T-helper 22 cell (primary cell): ENCODE measurements at places on chromosomes 6 and 20.

- no peak for DNase-seq
Observed at GRCh38 chr6:53582963-53583362, 38.1 kb upstream of the GCLC start.

- DNase-seq, result no peak
Observed at GRCh38 chr6:148367411-148368024, 24.9 kb downstream of the SASH1 start.

DNA sequence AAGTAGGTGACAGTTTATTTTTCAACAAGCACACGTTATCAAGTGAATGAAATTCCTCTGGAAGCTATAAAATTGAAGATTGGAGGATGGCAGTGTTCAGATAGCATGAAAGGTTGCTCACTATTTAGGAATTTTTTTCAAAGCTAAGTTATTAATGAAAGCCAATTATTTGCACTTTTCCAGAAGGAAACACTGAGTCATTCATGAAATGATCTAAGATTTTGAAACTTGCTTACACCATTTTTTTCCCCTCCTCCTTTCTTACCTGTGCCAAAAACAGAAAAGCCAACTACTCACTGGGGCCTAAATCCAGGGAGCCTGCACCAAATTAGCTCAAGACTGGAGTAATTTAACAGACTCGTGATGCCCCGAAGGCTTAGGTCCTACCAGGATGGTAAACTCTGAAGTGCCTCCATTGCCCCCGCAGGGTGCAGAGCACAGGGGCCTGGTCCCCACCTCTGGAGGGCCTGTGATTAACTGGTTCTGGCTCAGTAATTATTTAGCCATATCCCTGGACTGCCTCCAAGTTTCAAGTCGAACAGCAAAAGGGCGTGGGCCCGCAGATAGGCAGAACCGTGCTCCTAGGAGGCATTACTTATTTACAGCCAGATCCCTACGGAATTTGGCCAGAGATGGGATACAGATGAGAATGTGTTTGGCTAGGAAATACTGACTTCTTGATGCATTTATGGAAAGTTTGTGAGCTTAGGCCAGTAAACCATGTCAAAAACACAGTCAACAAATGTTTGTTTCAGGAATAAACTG is 28.0 kb upstream of the ZNF217 start:
- no peak for DNase-seq

- no peak for DNase-seq
Observed at GRCh38 chr20:48267860-48268633, 482.8 kb upstream of the SULF2 start.

DNA sequence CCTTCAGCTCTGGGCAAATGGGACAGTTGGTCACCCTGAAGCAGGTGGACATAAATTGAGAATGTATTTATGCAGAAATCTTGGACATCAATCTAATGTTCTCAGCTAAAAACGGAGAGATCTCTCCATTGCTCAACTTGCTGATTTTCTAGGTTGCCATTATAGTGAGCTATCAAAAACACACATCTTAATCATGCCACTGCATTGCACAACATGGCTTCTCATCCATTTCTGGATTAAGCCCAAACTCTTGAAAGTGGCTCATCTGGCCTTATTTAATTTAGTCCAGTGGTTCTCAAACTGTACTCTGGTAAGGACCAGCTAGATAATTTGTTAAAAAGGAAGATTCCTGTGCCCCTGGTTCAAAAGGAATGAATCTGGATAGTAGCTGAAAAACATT is 324.9 kb upstream of the CITED2 start:
- DNase-seq, result no peak

GRCh38 chr20:36532388-36532787 is 8.9 kb upstream of the MYL9 start:
- DNase-seq, result no peak

DNA sequence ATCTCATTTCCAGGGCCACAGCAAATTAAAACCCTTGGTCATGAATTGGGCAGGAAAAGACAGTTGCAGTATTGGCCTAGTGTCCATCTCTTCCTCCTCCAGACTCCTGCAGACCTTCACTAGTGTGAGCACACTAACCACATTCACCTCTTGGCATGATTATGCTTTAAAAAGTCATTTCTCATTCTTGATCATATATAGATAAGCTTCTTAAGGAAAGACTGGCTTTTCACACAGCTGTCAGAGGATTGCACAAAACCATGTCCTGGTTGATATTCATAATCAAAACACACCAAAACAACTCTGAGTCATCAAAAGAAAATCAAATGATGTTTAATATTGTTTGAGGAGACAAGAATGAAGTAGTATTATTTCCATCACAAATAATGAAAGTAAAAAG is 52.1 kb downstream of the TMEM200A start:
- no peak for DNase-seq

DNA sequence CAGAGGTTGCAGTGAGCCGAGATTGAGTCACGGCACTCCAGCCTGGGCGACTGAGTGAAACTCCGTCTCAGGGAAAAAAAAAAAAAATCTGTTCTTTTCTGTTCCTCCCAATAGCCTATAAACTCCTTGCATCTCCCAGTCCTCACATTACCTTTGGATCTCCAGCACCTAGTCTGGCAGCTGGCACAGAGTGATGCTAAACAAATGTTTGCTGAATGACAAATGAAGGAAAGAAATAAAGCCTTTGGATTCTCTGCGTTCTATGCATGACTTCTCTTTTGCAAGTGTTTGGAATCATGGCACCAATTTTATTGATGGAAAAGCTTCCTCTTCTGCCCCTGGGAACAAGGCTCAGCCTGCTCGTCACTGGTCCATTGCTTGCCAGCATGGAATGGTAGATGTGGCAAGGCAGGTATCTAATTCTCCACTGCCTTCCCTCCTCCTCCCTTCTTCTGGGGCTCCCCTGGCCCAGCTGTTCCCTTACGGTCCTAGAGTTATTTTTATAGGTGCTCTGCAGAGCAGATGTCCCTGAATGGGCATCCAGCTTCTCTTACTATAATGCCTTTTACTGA is 53.6 kb upstream of the FYN start:
- no peak for DNase-seq

DNA sequence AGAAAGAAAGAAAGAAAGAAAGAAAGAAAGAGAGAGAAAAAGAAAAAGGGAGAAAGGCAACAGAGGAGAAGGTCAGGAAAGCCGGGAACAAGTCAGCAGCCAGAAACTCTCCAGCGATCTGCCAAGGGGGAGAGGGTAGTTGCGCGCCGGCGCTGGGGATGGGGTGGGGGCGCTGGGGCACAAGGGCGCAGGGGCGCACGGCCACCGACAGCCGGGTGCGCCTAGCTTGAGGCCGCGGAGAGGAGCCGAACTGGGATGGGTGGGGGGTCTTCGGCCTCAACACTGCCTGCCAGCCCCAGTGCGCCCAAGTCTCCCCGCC is 533 bp upstream of the RSPO3 start:
- DNase-seq, result no peak

- DNase-seq, result no peak
Observed at GRCh38 chr6:3575701-3576100, 118.9 kb upstream of the SLC22A23 start.

GRCh38 chr6:49540614-49541013 is 9.9 kb upstream of the C6orf141 start:
- no peak for DNase-seq

GRCh38 chr6:130890521-130890971 is 63.3 kb downstream of the SMLR1 start:
- DNase-seq, result no peak

- DNase-seq, result no peak
Observed at GRCh38 chr6:100657678-100658330, 193.1 kb upstream of the SIM1 start.

GRCh38 chr20:34654207-34654744 is 22.6 kb downstream of the PIGU start:
- no peak for DNase-seq

DNA sequence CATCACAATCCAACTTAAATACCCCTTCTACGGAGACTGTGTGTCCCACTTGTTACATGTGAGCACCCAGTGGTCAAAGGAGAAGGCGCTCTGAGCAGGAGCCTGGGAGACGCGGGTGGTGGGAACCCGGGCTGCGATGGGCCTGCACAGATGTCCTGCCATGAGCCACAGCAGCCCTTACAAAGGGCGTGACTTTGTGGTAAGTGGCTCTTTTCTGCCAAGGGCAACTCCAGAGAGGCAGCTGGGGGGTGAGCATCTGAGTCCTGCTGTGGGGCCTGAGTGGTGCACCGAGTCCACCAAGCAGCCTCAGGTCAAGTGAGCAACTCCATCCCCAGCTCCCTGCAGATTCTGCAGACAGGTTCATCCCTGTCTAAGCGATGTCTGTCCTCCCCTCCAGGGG is 33.6 kb upstream of the CST7 start:
- no peak for DNase-seq

DNA sequence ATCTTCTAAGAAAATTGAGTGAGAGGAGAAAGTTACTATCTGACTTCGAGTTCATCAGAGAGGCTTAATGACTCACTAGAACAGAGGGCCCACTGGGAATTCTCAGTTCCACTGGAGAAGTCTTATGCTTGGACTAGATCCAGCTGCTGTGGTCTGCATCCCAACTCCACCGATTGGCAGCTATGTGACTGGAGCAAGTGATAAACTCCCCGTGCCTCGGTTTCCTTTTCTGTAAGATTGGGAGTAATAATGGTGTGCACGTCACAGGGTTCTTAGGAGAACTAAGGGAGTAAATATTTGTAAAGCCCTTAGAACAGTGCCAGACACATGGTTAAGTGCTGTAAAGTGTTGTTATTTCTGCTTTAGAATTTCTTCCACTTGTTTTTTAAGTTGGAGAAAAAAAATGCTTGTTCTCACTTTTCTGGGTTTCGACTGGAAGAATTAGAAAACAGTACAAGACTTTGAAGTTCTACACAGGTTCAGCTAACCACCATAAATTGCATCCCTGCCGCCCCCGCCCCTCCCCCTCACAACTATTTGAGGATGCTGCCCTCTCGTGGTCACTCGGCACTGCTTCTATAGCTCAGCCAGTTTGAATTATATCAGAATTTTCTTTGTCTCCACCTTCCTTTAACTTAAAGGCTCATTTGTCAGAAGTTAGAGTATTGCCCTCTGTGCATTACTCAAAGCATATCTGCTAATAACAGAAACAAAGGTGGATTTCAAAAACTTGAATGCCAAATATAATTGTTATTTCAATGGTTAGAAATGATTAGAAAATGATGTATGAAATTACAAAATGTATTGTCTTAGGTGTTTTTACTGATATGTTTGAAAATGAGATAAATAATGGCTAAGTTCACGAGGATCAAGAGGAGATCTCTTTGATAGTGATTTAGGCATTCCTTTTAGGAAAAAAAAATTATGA is 95.0 kb upstream of the IFNGR1 start:
- DNase-seq, result peak; percentile 21

DNA sequence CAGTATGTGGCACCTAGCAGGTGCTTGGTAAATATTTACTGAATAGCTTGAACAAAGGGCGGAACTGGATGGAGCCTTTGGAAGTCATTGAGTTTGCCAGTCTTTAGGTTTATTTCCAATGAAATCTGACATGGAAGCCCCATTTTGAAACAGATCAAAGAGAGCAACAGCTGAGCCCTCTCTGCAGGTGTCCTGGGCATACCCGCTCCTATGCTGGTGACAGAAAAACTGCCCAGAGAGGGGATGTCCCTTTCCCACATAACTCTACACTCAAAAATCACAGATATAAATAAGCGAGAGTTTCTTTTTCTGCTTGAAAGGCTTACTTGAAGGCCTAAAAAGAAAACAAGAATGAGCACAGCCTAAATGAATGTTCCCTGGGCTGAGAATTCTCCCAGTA is 53.0 kb upstream of the RALY start:
- DNase-seq, result no peak

- DNase-seq, result no peak
Observed at GRCh38 chr6:44614396-44614795, 226.9 kb downstream of the CDC5L start.

DNA sequence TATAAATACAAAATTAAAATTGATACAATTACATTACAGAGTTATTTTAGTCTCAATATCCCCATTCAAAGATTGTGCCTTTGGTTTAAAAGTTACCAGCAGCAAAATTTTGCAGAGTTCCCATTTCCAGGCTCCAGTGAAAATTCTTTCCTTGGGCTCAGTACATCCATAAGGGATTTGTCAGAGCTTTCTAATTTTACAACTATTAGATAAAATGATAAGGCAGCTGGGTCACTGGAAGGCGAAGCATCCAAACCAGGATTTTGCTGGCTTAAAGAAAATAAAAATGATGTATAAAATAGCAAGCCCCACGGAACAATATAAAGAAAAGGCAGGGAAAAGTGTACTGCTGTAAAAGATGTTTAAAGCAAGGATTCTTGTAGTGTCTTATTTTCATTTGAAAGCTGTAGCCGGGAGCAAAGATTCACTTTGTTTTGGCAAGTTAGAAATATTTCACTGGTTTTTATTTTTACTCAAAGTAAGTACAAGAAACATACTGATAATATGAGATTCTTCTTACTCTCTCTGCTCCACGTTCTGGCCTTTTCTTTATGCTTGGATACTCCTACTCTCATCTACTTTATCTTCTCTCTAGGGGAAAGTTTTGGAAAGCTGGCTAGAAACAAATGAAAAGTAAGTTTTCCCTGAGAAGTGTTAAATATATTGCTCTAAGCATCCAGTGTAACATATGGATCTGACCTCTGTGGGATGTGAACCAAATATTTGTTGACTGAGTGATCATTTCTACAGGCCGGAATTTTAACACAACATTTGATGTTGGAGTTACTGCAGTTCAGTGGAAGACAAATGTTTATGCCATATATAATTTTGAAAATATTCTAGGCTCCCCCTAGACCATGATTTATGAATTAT is 488.4 kb downstream of the PHF3 start:
- DNase-seq, result no peak

- DNase-seq, result no peak
Observed at GRCh38 chr20:56032251-56032650, 26.9 kb upstream of the CBLN4 start.

- no peak for DNase-seq
Observed at GRCh38 chr6:14810021-14810420, 435.8 kb upstream of the JARID2 start.

DNA sequence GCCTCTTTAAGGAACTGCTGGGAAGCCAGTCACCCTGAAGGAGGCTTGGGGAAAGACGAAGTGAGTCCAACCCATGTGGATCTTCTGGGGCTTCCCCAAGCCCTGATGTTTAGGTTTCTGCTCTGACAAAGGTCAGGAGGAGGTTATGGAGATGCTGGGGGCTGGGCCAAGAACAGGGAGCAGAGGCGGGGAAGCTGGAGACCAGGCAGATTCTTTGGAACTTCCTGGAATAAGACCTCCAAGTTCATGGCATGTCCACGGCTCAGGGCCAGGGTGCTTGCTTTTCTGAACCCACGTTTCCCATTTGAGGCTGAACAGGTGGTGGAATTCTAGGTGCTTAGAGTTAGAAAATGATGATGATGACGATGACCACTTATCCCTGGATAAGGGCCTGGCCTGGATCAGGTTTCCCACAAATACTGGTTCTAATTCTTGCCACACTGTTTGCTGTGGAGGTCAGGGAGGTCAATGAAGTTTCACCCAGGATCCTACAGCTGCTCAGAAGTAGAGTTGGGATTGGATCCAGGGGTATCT is 30.0 kb upstream of the TGM2 start:
- no peak for DNase-seq

GRCh38 chr6:161414180-161414579 is 140.3 kb upstream of the AGPAT4 start:
- DNase-seq, result no peak
